ENCODE measurements at places on chromosomes 13 and 19.
A peak's percentile ranks its signal among the peaks of the same experiment; 100 is the strongest.

DNA sequence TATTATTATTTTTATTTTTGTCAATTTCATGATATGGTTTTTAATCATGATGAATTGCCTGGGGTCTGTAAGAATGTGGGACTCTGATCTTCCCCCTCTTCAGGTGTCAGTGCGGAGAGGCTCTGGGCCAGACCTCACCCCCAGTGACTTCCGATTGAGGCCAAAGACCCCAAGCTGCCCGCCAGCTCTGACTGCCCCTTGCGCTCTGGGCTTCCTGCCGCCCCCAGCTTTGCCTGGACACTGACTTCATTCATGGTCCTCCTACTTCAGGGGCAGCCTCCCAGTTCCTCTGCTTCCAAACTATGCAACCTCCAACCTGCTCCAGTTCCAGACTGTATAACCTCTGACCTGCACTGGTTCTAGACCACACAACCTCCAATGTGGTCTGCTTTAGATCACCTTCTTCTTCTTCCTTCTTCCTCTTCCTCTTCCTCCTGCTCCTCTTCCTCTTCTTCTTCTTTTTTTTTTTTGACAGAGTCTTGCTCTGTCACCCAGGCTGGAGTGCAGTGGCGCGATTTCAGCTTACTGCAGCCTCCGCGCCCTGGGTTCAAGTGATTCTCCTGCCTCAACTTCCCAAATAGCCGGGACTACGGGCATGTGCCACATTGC lies 6.7 kb upstream of the PPP5C start:
- no peaks in the 10 kb centered on the region for H3K27me3 ChIP-seq
- H3K27ac ChIP-seq = no peak overlapping the region
- no peak overlapping the region for H3K4me3 ChIP-seq
- H3K4me1 ChIP-seq = no peaks in the 10 kb centered on the region
- no peaks in the 10 kb centered on the region for H3K36me3 ChIP-seq
- DNase-seq = no peak

DNA sequence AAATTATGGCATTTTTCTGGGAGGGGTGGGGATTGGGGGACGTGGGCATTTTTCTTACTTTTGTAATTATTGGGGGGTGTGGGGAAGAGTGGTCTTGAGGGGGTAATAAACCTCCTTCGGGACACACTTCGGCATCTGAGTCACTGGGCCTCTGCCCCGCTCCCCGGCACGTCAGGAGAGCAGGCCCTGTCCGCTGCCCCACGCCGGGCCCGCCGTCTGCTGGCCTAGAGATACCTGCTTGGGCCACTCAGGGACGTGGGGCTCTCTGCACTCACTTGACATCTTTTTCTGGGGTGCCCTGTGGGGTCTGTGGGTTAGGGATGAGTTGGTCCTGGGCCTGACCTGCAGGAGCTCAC lies 3.5 kb upstream of the FTL start:
- peaks cover 2% of the 10 kb centered on the region for H3K36me3 ChIP-seq
- H3K4me3 ChIP-seq = no peak overlapping the region
- peaks cover 30% of the 10 kb centered on the region for H3K4me1 ChIP-seq
- peak overlapping the region; percentile 88 for H3K27ac ChIP-seq
- no peak for DNase-seq

DNA sequence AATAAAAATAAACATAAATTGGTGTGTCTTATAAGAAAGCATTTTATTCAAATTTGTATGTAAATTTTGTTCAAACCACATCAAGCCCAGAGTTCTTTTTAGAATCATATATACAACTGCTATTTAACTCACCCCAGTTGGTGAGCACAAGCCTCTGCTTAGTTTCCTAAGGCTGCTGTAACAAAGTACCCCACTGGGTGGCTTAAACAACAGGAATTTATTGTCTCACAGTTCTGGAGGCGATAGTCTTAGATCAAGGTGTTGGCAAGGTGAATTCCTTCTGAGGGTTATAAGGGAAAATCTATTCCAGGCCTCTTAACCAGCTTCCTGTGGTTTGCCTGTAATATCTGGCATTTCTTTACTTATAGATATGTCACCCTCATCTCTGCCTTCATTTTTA lies 1133.5 kb downstream of the OLFM4 start:
- H3K27me3 ChIP-seq = no peaks in the 10 kb centered on the region
- H3K36me3 ChIP-seq = no peaks in the 10 kb centered on the region
- H3K4me3 ChIP-seq = no peak overlapping the region
- no peak overlapping the region for H3K27ac ChIP-seq
- DNase-seq = no peak

GRCh38 chr13:53238261-53238660 lies 209.6 kb downstream of the OLFM4 start:
- no peak overlapping the region for H3K27ac ChIP-seq
- no peaks in the 10 kb centered on the region for H3K27me3 ChIP-seq
- H3K36me3 ChIP-seq = no peaks in the 10 kb centered on the region
- no peak overlapping the region for H3K4me3 ChIP-seq
- H3K4me1 ChIP-seq = no peaks in the 10 kb centered on the region

DNA sequence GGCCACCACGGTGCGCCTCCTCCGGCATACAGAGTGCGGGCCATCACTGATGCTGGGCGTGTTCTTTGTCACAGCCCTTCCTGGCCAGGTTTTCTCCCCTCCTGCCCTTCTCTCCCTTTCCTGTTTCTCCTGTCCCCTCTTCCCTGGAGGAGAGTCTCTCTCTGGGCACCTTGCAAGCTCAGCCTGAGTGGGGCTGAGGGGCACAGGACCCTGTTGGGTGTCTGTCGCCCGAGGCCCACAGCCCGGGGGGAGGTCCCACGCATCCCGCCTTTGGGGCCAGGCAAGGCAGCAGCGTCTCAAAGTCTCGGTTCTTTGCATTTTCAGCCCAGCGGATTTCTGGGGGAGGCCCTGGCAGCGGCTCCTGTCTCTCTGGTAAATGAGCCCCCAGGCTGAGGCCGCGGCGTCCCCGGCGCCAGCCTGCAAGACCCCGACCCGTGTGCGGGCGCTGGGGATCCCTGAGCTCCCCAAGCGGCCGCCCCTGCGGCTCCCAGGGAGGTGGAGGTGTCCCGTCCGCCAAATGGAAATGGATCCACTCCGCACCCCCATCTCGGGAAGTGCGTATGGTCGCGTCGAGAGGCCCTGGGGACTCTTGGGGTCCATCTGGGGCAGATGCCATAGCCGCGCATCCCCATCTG lies 47.2 kb downstream of the COMP start:
- no peaks in the 10 kb centered on the region for H3K36me3 ChIP-seq
- H3K4me3 ChIP-seq = no peak overlapping the region
- H3K4me1 ChIP-seq = no peaks in the 10 kb centered on the region
- DNase-seq = no peak

- no peak overlapping the region for H3K27ac ChIP-seq
- no peaks in the 10 kb centered on the region for H3K36me3 ChIP-seq
- peaks cover 2% of the 10 kb centered on the region for H3K27me3 ChIP-seq
- H3K4me3 ChIP-seq = no peak overlapping the region
Observed at GRCh38 chr13:51318015-51318414, 21.5 kb upstream of the SERPINE3 start.

- no peak overlapping the region for H3K27ac ChIP-seq
- H3K4me1 ChIP-seq = no peaks in the 10 kb centered on the region
- H3K27me3 ChIP-seq = no peaks in the 10 kb centered on the region
- no peaks in the 10 kb centered on the region for H3K36me3 ChIP-seq
- DNase-seq = no peak
Observed at GRCh38 chr13:25217023-25217885, 45.2 kb upstream of the AMER2 start.

DNA sequence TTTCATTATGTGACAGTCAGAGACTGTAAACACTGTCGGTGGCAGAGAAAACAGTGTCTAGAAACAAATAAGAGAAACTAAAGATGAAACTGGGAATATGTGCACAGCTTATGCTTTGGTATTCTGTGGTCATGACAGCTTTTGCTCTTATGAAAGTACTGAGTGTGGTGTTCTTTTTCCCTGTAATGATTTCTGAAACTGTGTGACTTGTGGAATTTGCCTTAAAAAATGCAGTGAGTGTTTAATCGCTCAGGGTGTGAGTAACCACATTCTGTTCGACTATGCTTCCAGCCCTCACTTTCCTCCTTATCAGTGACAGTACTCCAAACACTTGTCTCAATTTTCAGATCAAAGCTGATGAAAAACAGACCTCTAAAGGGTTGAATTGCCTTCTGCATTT lies 66.9 kb upstream of the DIAPH3 start:
- no peak for DNase-seq
- no peak overlapping the region for H3K4me3 ChIP-seq
- H3K27me3 ChIP-seq = no peaks in the 10 kb centered on the region

GRCh38 chr19:41255171-41255570 lies 9.0 kb upstream of the HNRNPUL1 start:
- no peaks in the 10 kb centered on the region for H3K27me3 ChIP-seq
- H3K4me1 ChIP-seq = no peaks in the 10 kb centered on the region
- H3K27ac ChIP-seq = no peak overlapping the region
- H3K4me3 ChIP-seq = no peak overlapping the region
- peaks cover 6% of the 10 kb centered on the region for H3K36me3 ChIP-seq
- no peak for DNase-seq

DNA sequence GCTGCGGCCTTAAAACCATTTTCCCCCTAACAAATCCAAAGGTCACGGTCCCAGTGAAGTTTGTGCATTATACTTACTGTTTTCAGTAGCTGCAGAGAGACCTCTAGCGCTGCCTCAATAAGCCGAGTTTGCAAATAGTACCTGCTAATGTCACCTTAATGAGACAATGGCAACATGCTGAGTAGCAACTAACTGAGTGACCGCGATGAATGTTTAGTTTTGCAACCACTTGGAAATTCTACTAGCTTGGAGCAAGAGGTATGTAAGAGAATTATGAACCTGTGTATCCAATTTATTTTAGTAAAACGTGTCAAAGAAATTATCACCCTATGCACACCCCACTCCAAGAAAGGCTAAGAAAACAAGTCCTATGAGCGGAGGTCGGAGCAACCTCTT lies 1.2 kb downstream of the KPNA3 start:
- H3K36me3 ChIP-seq = no peaks in the 10 kb centered on the region
- H3K4me3 ChIP-seq = peak overlapping the region; percentile 73
- no peak for DNase-seq
- H3K4me1 ChIP-seq = peaks cover 6% of the 10 kb centered on the region
- peak overlapping the region; percentile 71 for H3K27ac ChIP-seq
- no peaks in the 10 kb centered on the region for H3K27me3 ChIP-seq

DNA sequence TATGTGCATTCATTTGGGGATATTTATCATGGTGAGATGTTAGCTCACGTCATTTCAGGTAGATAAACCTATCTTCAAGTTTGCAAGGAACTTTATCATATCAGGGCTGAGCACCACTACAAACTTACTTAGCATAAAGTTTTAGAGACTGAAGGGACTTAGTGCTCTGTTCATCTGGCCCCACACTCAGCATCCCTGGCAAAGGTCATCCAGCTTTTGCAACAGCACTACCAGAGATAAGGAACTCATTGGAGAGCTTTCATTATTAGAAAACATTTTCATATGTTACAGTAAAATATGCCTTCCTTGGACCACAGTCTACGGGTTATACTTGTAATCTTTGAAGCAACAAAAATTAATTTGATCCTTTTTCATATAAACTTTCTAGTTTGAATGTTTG lies 263.4 kb downstream of the POU4F1 start:
- H3K4me1 ChIP-seq = no peaks in the 10 kb centered on the region
- no peaks in the 10 kb centered on the region for H3K36me3 ChIP-seq
- no peak for DNase-seq
- no peaks in the 10 kb centered on the region for H3K27me3 ChIP-seq

GRCh38 chr19:1624458-1624857 lies 19.2 kb upstream of the UQCR11 start:
- no peak for DNase-seq
- no peaks in the 10 kb centered on the region for H3K4me1 ChIP-seq
- no peaks in the 10 kb centered on the region for H3K27me3 ChIP-seq
- no peak overlapping the region for H3K27ac ChIP-seq
- H3K36me3 ChIP-seq = no peaks in the 10 kb centered on the region

DNA sequence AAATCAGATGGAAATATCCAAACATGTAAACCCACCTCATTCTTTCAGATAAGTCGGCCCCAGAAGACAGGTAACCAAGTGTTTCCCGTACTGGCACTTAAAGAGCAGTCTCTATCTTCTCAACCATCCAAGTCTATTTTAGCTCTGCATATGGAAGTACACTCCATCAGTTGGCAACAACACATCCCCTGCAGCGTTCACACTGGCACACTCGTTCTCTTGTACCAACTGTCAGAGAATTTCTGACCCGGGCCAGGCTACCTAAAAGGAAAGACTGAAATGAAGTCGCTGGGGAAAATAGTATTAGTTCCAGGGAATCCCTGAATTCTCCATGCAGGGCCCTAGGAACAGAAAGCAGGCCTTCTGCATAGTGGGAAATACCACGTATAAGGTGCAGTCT lies 109.3 kb downstream of the RXFP2 start:
- no peak overlapping the region for H3K4me3 ChIP-seq
- H3K36me3 ChIP-seq = no peaks in the 10 kb centered on the region
- H3K27ac ChIP-seq = no peak overlapping the region
- no peaks in the 10 kb centered on the region for H3K4me1 ChIP-seq

GRCh38 chr13:112605531-112605990 lies 17.6 kb upstream of the TUBGCP3 start:
- H3K27me3 ChIP-seq = no peaks in the 10 kb centered on the region
- no peak overlapping the region for H3K27ac ChIP-seq
- peak overlapping the region; percentile 70 for H3K4me3 ChIP-seq
- DNase-seq = no peak
- H3K4me1 ChIP-seq = no peaks in the 10 kb centered on the region

DNA sequence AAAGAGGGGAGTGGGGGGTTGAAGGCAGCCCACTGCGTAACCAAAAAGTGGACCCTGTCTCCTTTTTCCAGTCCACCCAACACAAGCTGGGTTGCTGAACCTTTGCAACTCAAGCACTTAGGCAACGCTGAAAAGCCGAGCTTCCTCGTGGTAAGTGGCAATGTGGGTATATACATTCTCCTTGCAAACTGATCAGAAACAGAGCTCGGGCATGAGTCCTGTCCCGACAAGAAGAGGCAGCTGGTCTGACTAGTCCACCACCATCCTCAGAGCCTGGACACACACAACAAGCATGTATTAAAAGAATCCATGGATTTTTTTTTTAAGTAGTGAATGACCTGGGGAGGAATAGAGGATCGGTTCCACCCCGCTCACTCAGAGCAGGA lies 240.6 kb upstream of the ZNF507 start:
- H3K27me3 ChIP-seq = no peaks in the 10 kb centered on the region
- no peaks in the 10 kb centered on the region for H3K36me3 ChIP-seq
- H3K27ac ChIP-seq = no peak overlapping the region
- H3K4me3 ChIP-seq = no peak overlapping the region

DNA sequence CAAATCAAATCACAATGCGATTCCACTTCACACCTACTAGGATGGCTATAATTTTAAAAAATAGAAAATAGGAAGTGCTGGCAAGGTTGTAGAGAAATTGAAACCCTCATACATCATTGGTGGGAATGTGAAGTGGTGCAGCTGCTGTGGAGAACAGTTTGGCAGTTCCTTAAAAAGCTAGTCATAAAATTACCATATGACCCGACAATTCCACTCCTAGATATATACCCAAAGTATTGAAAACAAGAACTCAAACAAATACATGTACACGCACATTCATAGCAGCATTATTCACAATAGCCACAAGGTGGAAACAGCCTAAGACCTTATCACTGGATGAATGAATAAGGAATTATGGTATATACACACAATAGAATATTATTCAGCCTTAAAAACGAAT lies 12.0 kb downstream of the HMGB1 start:
- H3K36me3 ChIP-seq = no peaks in the 10 kb centered on the region
- H3K27ac ChIP-seq = no peak overlapping the region
- no peak overlapping the region for H3K4me3 ChIP-seq

- H3K27me3 ChIP-seq = no peaks in the 10 kb centered on the region
- peak overlapping the region; percentile 66 for H3K4me3 ChIP-seq
- H3K27ac ChIP-seq = peak overlapping the region; percentile 98
- no peak for DNase-seq
Observed at GRCh38 chr13:52651897-52652195, 790 bp upstream of the SUGT1 start.
